Stomach (tissue), 19 donors: ENCODE measurements at places on chromosomes 4 and X. TPM values are rescaled to one million over a fixed set of nuclear protein-coding genes. Genes with fewer than 3 reads are reported as not detected.

Gene KIAA1210
- not detected for total RNA-seq

Gene CEP135
- 15.4 TPM for total RNA-seq

- no peak overlapping the region for H3K27ac ChIP-seq
- H3K4me3 ChIP-seq = no peak overlapping the region
Observed at GRCh38 chr4:155807021-155807420, 48.2 kb downstream of the GUCY1B1 start.

GRCh38 chr4:85919200-85919887 is 440.5 kb downstream of the MAPK10 start:
- no peaks in the 10 kb centered on the region for H3K36me3 ChIP-seq
- no peak for DNase-seq
- no peak overlapping the region for H3K4me3 ChIP-seq
- no peak overlapping the region for H3K27ac ChIP-seq
